ENCODE measurements at places on chromosomes 3 and 15. TPM values are rescaled to one million over a fixed set of nuclear protein-coding genes. Genes with fewer than 3 reads are reported as not detected.

DNA sequence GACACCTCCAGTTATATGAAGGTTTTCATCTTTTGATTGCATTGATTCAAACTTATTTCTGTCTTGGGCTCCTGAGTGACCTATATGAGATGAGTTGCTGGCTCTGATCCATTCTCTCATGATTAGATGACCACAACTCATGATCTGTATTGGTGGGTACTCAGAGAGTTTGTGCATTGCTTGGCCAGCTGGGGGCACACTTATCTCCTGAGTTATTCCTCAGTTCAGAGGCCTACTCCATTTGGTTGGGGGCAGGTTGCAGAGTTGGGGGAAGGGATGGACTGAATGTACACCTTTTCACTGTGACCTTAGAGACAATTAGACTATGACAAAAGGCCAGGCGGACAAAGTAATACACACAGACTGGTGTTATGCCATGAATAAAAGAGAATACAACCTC is 166.2 kb upstream of the SEMA6D start:
- H3K4me1 ChIP-seq: no peaks in the 10 kb centered on the region
- H3K27ac ChIP-seq: no peak overlapping the region
- no peaks in the 10 kb centered on the region for H3K27me3 ChIP-seq
- H3K4me3 ChIP-seq: no peak overlapping the region
- no peaks in the 10 kb centered on the region for H3K36me3 ChIP-seq
- DNase-seq: no peak

Gene TM4SF18
- not detected for total RNA-seq

Gene SLC24A5
- total RNA-seq: not detected

GRCh38 chr3:105845488-105845887 is 23.3 kb downstream of the CBLB start:
- peaks cover 51% of the 10 kb centered on the region for H3K4me1 ChIP-seq
- no peaks in the 10 kb centered on the region for H3K27me3 ChIP-seq
- DNase-seq: no peak
- H3K27ac ChIP-seq: peak overlapping the region; percentile 44

DNA sequence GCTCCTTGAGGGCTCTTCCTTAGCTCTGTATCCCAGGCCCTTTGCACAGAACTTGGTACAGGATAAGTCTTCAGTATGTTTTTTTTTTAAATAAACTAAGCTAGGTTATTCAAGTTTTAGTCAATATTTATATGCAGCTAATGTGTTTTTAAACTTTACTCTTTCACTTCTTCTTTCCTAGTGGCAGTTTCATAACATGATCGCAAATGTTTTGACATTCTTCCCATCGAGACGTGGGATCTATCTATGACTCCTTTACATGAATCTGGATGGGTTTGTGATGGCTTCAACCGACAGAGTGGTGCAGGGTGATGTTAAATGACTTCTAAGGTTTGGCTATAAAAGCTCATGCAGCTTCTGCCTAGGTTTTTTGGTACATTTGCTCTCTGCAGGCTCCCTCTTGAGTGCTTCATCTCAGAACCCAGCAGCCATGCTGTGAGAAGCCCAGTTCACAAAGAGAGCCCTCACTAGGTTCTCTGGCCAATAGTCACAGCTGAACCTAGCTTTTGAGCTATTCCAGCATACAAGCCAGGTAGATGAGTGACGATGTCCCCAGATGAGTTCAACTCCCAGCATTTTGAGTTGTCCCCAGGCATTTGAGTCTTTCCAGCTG is 13.5 kb upstream of the MECOM start:
- DNase-seq: no peak
- no peak overlapping the region for H3K4me3 ChIP-seq
- H3K27ac ChIP-seq: no peak overlapping the region
- H3K27me3 ChIP-seq: no peaks in the 10 kb centered on the region
- H3K4me1 ChIP-seq: no peaks in the 10 kb centered on the region
- H3K36me3 ChIP-seq: no peaks in the 10 kb centered on the region

Gene RTP3
- not detected for total RNA-seq

DNA sequence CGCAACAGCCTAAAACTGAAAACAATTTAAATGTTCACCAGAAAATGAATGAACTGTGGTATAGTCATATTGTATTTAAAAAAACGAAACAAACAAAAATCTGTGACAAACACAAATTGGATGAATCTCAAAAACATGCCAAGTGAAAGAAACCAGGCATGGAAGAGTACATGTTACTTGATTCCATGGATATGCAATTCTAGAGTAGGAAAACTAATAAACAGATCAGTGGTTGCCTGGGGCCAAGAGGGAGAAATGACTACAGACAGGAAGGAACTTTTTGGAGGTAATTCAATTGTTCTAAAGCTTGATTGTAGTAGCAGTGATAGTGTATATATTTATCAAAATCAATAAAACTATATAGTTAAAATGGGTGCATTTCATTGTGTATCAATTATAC is 16.8 kb downstream of the UBE3A start:
- no peak overlapping the region for H3K4me3 ChIP-seq
- H3K4me1 ChIP-seq: no peaks in the 10 kb centered on the region
- peaks cover 75% of the 10 kb centered on the region for H3K36me3 ChIP-seq
- H3K27me3 ChIP-seq: no peaks in the 10 kb centered on the region
- DNase-seq: no peak

GRCh38 chr3:16200411-16200810 is 25.9 kb downstream of the GALNT15 start:
- DNase-seq: no peak
- H3K4me3 ChIP-seq: peak overlapping the region; percentile 40
- H3K27me3 ChIP-seq: no peaks in the 10 kb centered on the region
- H3K4me1 ChIP-seq: peaks cover 71% of the 10 kb centered on the region

- no peak overlapping the region for H3K4me3 ChIP-seq
- H3K36me3 ChIP-seq: no peaks in the 10 kb centered on the region
- no peak for DNase-seq
- H3K4me1 ChIP-seq: no peaks in the 10 kb centered on the region
Measured at GRCh38 chr15:23516866-23517265, 48.6 kb upstream of the MKRN3 start.

DNA sequence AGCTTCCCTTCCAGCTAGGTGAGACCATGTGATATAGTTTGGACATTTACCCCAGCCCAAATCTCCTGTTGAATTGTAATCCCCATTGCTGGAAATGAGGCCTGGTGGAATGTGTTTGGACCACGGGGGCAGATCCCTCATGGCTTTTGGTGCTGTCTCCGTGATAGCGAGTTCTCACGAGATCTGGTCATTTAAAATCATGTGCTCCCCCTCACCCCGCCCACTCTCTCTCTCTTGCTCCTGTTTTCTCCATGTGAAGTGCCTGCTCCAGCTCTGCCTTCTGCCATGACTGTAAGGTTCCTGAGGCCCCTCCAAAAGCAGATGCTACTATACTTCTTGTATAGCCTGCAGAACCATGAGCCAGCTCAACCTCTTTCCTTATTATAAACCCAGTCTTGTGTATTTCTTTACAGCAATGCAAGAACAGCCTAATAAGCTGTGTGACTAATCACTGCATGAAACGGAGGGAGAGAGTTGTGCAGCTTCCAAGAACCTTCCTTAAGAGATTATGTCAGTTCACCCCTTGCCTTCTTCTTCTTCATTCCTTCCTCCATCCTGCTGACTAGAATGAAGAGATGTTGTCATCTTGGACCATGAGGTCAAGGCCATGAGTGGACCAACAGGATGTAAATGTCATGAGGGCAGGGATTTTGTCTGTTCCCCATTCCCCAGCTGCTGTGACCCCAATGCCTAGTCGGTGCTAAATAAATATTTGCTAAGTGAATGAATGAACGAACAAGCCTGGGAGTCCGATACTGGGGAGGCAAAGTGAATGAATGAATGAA is 91.0 kb downstream of the CPN2 start:
- no peaks in the 10 kb centered on the region for H3K4me1 ChIP-seq
- no peak overlapping the region for H3K27ac ChIP-seq
- no peak overlapping the region for H3K4me3 ChIP-seq
- no peaks in the 10 kb centered on the region for H3K36me3 ChIP-seq
- no peak for DNase-seq
- H3K27me3 ChIP-seq: no peaks in the 10 kb centered on the region
